ENCODE measurements at places on chromosomes 3 and 15. TPM values are rescaled to one million over a fixed set of nuclear protein-coding genes. Genes with fewer than 3 reads are reported as not detected.

DNA sequence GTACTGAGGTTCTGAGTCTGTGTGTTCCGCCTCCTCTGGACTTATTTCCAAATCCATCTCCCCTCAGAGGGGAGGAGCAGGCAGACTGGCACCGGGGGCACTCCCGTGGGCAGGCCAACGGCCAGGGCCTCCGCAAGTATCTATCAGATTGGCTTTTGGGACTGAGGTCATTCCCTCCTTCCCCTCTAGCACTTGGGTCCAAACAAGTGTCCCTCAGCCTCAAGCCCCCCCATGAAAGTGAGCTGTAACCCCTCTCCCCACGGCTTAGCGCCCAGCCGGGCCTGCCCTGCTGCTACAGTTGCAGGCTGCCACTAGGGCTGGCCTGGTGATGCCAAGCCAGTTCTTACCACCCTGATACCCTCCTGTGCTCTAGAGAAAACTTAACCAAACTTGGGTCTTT lies 17.4 kb downstream of the ITGA11 start:
- peaks cover 4% of the 10 kb centered on the region for H3K4me1 ChIP-seq
- no peak overlapping the region for H3K27ac ChIP-seq
- no peak for DNase-seq
- H3K4me3 ChIP-seq: no peak overlapping the region
- no peaks in the 10 kb centered on the region for H3K27me3 ChIP-seq

Gene ARGFX
- total RNA-seq: not detected

GRCh38 chr3:127316685-127317084 lies 28.8 kb upstream of the PRR20G start:
- no peaks in the 10 kb centered on the region for H3K36me3 ChIP-seq
- no peak overlapping the region for H3K4me3 ChIP-seq
- DNase-seq: no peak
- H3K27me3 ChIP-seq: peaks cover 2% of the 10 kb centered on the region

GRCh38 chr15:85967553-85967952 lies 112.1 kb upstream of the AGBL1 start:
- no peak for DNase-seq
- no peak overlapping the region for H3K27ac ChIP-seq

DNA sequence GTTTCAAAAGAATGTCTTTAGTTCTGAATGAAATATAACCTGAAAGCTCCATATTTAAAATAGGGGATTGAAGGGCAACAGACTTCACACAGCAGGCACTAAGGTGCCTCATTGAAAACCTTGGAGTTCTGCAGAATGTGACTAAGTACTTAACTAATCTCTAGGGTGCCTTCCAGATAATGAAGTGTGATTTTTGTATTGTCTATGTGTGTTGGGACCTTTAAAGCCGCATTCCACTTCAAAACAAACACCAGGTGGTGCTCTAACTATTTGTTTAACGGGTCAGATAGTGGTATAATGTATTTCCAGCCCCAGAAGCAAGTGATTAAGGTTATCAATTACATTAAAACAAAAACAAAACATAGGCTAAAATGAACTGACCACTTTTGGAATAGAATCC lies 28.0 kb downstream of the TFG start:
- no peaks in the 10 kb centered on the region for H3K4me1 ChIP-seq
- H3K27me3 ChIP-seq: no peaks in the 10 kb centered on the region
- H3K36me3 ChIP-seq: peaks cover 98% of the 10 kb centered on the region
- no peak overlapping the region for H3K4me3 ChIP-seq
- DNase-seq: peak; percentile 21

DNA sequence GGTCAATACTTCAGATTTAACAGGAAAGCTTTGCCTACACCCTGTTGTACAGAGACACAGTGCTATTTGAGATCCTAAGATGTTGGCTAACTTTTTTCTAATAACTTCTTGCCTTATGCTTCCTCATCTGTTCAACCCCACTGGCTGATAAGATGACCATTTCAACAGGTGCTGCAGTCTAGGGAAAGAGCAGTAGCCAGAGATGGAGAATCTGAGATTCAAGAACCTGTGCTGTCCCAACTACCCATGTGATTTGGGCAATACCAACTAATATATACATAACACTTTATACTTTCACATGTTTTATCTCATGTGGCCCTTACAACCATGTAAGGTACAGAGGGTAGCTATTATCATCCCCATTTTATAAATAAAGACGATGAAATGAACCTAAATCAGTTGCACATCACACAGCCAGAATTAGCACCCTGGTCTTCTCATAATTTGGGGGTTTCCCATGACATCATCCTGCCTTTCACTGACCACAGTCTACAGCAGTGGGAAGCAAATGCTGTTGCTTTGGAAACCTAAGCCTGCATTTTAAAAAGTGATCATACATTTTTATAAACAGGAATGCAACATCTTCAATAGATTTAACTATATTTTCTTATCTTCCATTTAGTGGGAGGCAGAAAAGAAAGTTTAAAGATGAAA lies 9.7 kb downstream of the TTC23 start:
- no peak for DNase-seq
- peaks cover 9% of the 10 kb centered on the region for H3K36me3 ChIP-seq
- H3K4me3 ChIP-seq: no peak overlapping the region
- no peaks in the 10 kb centered on the region for H3K27me3 ChIP-seq
- no peak overlapping the region for H3K27ac ChIP-seq

DNA sequence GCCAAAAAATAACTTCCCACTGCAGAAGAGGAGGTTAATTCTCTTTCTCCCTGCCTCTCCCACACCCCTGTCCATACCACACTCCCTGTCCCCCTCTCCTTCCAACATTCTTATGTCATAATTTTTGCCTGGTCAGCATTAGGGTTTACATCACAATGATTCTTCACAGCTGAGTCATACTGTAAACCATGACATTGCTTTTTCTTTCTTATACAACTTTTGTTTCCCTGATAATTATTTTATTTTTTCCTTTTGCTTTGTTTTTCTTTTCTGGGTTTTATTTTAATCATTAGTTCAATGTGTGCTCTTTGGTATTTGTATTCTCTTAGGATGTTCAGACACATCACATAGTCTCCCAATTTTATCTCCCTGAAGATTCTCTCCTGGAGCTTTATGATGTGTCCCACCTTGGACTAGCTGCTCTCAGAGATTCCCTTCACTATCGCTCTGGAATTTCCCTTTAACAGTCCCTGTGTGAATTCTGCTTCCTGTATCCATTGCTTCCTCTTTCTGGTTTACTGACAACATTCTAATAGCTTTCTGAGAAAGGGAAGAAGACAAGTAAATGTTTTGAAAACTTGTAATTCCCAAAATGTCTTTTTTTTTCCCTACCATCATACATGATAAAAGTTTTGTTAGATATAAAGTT lies 70.7 kb downstream of the SOX2 start:
- no peak overlapping the region for H3K4me3 ChIP-seq
- no peak for DNase-seq

Gene UBAP1L
- total RNA-seq: 3.8 TPM

DNA sequence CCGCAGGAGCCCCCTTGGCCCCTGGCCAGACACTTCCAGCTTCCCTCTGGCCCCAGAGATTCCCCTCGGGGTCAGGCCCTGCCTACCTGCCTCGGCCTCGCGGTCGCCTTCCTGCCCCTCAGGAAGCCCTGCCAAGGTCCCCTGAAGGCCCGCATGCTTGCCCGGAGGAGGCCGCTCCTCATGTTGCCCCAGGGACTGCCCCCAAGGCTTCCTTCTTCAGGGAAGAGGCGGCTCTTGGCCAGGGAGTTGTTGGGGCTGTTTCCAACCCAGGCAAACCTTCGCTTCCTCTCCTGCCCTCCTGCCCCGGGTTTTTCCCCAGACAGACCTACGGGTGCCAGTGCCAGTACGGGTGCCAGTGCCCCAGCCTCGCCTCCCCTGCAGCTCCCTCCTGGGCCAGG lies 13.5 kb upstream of the MUC4 start:
- H3K4me3 ChIP-seq: no peak overlapping the region
- no peak overlapping the region for H3K27ac ChIP-seq
- H3K4me1 ChIP-seq: peaks cover 7% of the 10 kb centered on the region
- H3K27me3 ChIP-seq: no peaks in the 10 kb centered on the region

Gene PDIA3
- total RNA-seq: 518 TPM

DNA sequence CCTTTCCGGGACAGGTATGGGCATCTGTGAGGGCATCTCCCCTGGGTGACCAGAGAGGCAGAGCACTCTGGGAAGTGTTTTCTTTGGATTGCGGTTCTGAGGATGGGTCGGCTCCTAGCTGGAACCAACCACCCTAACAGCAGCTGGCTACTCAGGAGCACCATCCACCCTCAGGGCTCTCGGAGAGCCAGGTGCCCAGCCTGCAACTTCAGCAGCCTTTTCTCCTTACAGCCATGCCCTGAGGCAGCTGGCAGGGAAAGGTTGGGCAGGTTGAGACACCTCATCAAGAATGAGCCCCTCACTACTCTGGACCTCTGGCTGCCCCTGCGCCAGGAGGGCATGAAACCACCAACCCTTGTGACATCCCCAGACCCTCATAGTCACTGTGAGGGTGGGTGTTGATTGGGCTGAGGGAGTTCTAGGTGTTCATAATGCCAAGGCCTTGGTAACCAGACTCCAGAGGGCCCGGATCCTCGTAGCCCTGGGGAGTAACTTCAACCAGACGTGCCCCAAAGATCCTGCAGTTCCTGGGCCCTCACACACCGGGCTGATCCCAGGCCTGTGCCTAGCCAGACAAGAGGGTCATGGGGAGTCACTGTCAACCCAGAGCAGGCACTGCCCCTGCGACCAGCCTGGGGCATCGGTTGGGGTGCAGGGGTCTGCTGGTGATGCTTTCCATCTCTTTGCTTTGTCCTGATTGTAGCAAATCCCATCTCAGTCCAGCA lies 114.4 kb upstream of the ABHD17C start:
- no peaks in the 10 kb centered on the region for H3K27me3 ChIP-seq
- no peaks in the 10 kb centered on the region for H3K36me3 ChIP-seq
- H3K4me1 ChIP-seq: no peaks in the 10 kb centered on the region

DNA sequence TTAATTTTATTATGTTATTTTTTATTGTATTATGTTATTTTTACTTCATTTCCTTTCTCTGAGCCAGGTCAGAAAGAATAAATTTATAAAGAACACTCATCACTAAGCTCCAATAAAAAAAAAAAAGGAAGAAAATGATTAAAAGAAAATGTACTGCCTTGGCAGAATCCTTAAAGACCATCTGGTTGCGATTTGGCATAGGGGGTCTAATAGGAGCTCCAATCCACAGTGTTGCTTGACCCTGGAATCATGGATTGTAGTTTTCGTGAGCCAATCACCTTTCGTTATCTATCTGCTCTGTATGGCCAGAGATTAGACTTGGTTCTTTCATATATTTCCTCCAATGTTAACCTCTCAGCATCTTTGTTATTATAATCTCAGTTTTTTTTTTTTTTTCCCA lies 421.8 kb upstream of the MCTP2 start:
- peaks cover 9% of the 10 kb centered on the region for H3K27me3 ChIP-seq
- H3K4me1 ChIP-seq: no peaks in the 10 kb centered on the region
- no peak overlapping the region for H3K27ac ChIP-seq
- H3K4me3 ChIP-seq: no peak overlapping the region
- H3K36me3 ChIP-seq: no peaks in the 10 kb centered on the region
- DNase-seq: no peak

DNA sequence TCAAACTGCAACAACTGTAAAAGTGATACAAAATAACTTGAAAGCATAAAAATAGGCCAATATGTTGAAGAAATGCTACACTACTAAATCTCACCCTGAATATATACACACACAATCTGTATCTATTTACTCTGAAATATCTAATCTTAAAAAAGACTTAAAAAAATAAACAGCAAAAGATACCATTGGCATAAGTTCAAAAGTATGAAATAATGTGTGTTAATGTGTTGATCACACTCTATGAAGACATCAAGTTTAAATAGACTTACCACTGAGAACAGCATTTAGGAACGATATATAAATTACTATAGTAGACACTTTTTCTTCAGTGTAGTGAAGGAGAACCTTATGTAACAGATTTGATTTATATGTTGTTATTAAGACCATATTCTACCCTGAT lies 14.1 kb upstream of the SATB1 start:
- peaks cover 55% of the 10 kb centered on the region for H3K27me3 ChIP-seq
- no peak for DNase-seq
- no peaks in the 10 kb centered on the region for H3K36me3 ChIP-seq

DNA sequence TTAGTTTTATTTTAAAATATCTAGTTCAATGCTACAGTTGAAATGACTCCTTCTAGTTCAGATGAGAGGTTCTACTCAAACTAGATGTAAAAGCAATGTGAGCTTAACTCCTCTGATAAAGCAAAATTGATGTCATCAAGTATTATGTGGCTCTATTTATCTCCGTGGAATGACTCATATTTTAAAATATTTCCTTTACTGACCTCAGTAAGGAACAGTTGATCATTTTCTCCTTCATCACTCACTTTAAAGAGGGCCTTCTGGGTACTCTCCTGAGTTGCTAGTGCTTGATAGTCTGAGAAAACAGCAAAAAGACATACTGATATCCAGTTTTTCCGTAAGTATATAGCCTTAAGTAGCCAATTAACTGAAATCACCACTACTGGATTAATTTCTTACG lies 1099.3 kb downstream of the ROBO2 start:
- no peaks in the 10 kb centered on the region for H3K27me3 ChIP-seq
- H3K36me3 ChIP-seq: no peaks in the 10 kb centered on the region
- no peak for DNase-seq
- no peak overlapping the region for H3K27ac ChIP-seq
- H3K4me1 ChIP-seq: no peaks in the 10 kb centered on the region

- no peaks in the 10 kb centered on the region for H3K36me3 ChIP-seq
- H3K4me1 ChIP-seq: no peaks in the 10 kb centered on the region
Measured at GRCh38 chr15:55774113-55774970, 31.4 kb upstream of the PRTG start.

GRCh38 chr15:49406352-49407118 lies 16.5 kb upstream of the FGF7 start:
- no peak overlapping the region for H3K4me3 ChIP-seq
- no peak overlapping the region for H3K27ac ChIP-seq
- no peaks in the 10 kb centered on the region for H3K36me3 ChIP-seq
- no peaks in the 10 kb centered on the region for H3K27me3 ChIP-seq

- H3K27ac ChIP-seq: no peak overlapping the region
- H3K27me3 ChIP-seq: no peaks in the 10 kb centered on the region
- no peaks in the 10 kb centered on the region for H3K4me1 ChIP-seq
- no peak for DNase-seq
Measured at GRCh38 chr3:4207672-4208071, 95.5 kb upstream of the SETMAR start.

- peaks cover 65% of the 10 kb centered on the region for H3K4me1 ChIP-seq
- peak overlapping the region; percentile 18 for H3K27ac ChIP-seq
- peaks cover 42% of the 10 kb centered on the region for H3K36me3 ChIP-seq
- no peak overlapping the region for H3K4me3 ChIP-seq
- DNase-seq: no peak
- H3K27me3 ChIP-seq: no peaks in the 10 kb centered on the region
Measured at GRCh38 chr3:50356553-50356952, 2.8 kb downstream of the TMEM115 start.

Gene SLC28A2
- total RNA-seq: not detected

Gene SLC12A1
- total RNA-seq: not detected

Gene CPA3
- total RNA-seq: 14.3 TPM

Gene DUOXA1
- 135 TPM for total RNA-seq

All from left lung (tissue), 14 donors.